ENCODE measurements at places on chromosomes 12 and 14.

DNA sequence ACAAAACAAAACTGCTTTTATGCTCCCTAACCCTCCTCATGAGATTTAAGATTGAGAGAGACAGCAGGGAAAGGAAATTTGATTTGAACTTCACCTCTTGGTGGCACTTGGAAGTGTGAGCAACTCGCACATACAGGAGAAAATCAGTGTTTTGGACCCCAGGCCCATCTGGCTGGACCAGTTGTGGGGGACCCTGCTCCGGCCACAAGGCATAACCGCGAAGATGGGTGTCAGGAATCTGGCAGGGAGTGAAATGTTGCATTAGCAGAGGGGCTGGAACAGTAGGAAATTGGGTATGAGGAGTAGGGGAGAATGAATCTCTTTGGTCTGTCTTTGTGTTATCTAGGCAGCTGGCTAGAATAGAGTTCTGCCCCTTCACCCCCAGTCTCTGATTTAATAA lies 1.2 kb downstream of the CIROP start:
- DNase-seq: no peak

- DNase-seq: no peak
These were observed 41.7 kb downstream of the ZFC3H1 start for GRCh38 chr12:71621938-71622337.

DNA sequence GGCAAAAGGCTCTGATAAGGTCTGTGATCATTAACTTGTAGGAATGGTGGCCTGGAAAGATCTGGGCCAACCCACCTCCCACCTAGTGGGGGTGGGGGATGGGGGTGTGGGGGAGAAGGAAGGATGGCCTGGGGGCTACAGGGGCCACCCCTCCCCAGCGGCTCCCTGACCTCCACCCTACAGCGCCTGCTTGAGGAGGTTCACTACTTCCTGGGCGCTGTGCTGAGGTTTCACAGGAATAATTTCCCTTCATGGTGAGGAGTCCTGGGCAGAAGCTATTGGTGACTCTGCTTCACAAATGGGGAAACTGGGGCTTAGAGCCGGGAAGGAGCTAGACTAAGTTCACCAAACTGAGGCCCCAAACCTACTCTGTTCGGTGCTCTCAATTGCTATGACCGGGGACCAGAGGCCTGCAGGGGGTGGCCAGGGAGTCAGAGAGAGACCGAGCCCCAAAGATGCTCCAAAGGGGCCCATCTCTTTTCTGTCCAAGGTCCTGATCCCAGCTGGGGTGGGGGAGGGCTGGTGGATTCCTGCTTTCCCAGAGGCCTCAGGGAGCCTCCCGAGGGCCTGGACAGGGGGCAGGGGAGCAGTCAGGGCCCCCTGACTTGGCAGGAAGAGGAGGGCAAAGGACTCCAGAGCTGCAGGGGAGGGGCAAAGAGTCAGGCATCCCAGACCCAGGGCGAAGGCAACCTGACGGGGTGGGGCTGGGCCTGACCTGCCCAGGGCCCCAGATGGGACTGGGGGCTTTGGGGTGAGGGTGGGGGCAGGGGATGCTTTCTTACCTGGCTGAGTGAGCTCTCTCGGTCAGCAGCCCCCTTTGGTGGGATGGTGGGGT lies 1.7 kb downstream of the HNF1A start:
- DNase-seq: no peak

DNA sequence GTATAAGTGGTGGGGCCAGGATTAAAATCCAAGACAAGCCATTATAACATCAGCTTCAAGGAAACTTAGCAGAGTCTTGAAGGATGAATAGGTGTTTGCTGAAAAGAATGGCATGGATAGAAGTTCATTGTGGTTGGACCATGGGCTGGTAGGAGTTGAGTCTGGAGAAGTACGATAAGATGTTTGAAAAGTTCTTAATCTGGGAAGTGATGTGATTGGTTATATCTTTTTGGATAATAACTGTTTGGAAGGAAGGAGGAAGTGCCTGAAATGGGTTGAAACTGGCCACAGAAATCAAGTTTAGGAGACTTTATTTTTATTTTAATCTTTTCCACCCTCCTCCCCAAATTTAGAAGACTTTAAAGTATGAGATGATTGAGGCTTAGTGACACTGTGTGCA lies 4.9 kb downstream of the DENR start:
- no peak for DNase-seq

GRCh38 chr12:125492354-125493270 lies 427.4 kb downstream of the AACS start:
- no peak for DNase-seq

DNA sequence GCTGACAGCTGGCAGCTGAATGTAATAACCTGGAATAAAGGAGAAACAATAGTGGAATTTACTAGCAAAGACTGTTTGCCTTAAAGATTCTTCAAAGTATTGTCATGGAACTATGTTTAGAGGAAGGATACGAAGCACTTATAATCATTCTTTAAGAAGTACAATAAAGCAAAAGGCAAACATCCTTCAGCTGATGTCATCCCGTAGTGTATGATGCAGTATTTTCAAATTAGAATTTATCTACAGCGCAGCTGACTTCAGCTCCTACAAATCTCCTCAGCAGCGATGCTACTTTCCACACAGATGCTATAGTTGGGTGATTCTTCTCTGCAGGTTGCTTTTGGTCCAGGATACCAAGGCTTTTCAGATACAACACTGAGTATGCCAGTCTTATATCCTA lies 31.5 kb downstream of the CLEC1A start:
- no peak for DNase-seq
